ENCODE measurements at places on chromosomes 3 and 15.

DNA sequence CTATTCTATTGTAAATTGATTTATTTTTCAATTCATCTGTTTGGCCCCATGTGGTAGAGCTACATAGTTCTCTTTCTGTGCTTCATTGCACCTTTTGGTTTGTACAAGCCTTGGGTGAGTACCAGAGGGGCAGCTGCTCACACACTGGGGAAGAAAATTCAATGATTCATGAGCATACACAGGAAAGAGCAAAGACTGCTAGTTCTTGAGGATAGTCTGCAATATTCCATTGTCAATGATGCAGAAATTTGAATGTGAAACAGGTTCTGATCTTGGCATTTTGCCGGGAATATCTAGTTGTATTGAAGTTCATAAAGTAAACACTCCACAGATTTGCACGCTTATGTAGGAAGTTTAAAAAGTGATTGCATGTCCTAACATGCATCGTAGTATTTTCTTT lies 304.6 kb downstream of the NAALADL2 start:
- no peak for DNase-seq

- no peak for DNase-seq
Measured at GRCh38 chr3:76011121-76011520, 225.8 kb upstream of the ZNF717 start.

GRCh38 chr3:74009961-74010844 lies 385.5 kb upstream of the PDZRN3 start:
- DNase-seq, result no peak

- no peak for DNase-seq
Measured at GRCh38 chr15:34837246-34838016, 42.1 kb upstream of the ACTC1 start.

GRCh38 chr3:160130950-160131349 lies 94.3 kb upstream of the C3orf80 start:
- no peak for DNase-seq

GRCh38 chr3:54917174-54917573 lies 10.7 kb downstream of the LRTM1 start:
- no peak for DNase-seq

DNA sequence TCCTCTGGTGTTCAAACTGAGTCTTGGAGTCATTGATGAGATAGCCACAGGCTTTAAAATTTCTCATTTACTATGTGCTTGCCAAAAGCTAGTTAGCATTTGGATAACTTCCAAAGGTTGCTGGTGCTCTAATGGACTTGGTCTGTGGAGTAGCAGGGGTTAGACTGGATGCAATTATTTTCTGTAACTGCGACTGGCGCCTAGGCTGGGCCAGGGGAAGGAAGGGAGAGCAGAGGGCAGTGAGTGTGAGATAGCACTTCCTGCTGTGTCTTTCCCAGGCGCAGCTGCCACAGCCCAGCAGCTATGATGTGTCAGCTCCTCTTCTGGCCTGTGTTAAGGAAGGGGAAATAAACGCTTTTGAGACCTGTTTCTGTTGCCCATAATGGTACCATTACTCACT lies 98.6 kb downstream of the MYRIP start:
- no peak for DNase-seq

DNA sequence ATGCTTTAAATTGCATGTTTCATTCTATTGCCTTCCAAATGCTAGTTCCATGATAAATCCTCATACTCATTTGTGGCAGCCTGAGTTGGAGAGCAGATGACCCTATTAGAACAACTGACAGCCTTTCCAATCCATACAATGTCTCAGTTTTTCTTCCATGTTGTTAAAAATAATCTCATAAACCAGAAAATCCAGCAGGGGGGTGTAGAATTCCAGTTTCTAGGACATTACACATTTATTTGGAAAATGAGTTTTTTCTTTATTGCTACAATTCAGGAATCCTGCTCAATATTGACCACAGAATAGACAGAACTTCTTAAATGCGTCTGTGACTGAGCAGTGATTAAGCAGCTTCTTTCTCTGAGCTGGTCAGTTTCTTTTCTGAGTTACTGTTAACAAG lies 174.2 kb upstream of the ATP10A start:
- DNase-seq, result no peak

- peak; percentile 28 for DNase-seq
Measured at GRCh38 chr15:82952158-82953081, at the start of gene HOMER2. TSS of gene HOMER2 (minus strand) at chr15:82952720. CDS start at chr15:82952535, 185 bp downstream.

DNA sequence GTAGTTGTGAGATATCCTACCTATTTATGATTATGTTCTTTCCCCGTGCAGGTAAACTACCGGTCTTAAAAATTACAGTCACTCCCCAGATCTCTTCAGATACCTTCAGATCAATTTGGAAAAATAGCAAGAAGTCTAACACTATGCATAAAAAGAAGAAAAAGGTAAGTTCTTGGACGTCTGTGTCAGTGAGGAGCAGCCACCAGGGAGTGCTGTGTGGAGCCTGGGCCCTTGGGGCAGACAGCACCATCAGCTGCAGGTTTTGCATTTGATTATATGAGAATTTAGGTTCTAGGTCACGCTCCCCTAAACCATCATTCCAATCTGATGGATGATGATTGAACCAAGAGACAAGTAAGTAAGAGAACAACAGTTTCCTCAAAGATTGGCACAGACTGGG lies 8.9 kb upstream of the RNF7 start:
- no peak for DNase-seq

GRCh38 chr3:23071296-23071695 lies 131.8 kb upstream of the UBE2E2 start:
- no peak for DNase-seq

GRCh38 chr15:41886741-41887140 lies 7.1 kb downstream of the SPTBN5 start:
- DNase-seq, result no peak

- DNase-seq, result peak; percentile 23
Measured at GRCh38 chr15:92097474-92098178, 244.1 kb downstream of the SLCO3A1 start.

DNA sequence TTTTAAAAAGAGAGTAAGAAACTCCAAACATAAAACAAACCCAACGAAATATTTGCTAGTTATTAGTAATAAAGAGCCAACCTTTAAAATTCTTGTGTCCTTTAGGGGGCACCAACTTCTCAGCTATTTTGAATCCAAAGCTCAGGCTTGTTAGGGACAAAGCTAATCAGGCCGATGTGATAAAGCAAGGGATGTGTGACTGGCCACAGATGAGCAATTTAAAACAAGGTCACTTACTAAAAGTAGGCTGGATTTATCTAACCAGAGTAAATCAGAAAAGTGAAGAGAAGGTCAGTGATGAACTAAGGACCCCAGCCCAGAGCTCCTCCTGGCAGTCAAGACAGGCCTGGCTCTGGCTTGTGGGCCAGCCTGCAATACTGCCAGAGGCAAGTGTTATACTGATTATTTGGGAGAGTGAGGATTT lies 108.5 kb downstream of the CYP19A1 start:
- DNase-seq, result peak; percentile 21

- DNase-seq, result no peak
Measured at GRCh38 chr3:16693820-16694219, 88.6 kb upstream of the DAZL start.

DNA sequence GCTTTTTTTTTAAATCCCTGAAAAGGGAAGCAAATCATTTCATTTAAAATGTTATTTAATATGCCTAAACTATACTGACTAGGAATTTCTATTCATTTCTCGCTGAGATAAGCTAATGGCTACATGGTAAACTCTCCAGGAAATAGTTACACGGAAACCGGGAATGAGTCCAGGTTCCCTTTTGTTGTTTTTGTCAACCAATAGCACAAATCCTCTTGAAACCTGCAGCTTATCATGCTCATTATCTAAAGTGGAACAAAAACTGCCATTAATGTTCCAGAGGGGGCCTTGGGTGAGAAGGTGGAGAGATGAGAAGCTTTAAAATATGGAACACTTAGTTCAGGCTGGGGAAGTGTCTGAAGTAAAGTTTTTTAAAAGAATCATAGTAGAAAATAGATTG lies 113.5 kb upstream of the ALCAM start:
- peak; percentile 49 for DNase-seq

DNA sequence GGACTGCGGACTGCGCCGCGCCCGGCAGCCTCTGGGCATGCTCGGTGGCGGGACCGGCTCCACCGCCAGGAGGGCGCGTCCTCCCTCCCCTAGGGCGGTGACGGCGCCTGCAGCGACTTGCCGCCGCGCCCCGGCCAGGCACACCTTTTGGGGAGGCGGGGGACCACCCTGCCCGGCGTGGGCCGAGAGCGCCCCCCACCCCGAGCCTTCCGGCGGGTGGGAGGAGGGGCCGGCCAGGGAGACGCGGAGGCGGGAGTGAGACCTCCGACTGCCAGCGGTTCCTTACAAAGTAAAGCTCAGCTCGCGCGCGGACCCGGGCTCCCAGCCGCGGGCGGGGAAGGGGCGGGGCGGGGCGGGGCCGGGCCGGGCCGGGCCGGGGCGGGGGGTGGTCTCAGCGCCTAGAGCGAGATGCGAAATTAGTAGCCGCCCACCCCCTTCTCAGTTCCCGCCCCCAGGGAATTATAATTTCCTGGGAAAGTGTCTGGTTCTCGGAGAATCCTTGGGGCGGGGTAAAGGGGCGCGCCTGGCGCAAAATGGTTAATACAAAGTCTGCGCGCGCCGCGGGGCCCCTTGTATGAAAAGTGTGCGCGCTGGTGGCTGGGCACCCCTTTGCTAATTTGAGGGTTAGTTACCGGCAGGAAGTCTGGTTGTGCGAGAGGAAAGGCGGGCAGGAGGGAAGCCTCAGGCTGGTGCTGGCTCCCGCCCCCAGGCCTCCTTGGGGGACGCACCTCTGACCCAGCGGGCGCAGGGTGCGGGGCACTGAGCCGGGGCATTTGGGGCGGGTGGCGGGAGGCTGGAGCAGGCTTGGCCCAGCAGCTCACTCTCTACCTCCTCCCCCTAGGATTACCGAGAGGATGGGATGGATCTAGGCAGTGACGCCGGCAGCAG lies 224.8 kb upstream of the IL12A start:
- DNase-seq, result peak; percentile 82

- DNase-seq, result no peak
Measured at GRCh38 chr3:48233542-48233941, 7.4 kb upstream of the ZNF589 start.

- DNase-seq, result no peak
Measured at GRCh38 chr3:197253238-197253947, 45.0 kb downstream of the DLG1 start.

GRCh38 chr15:77717333-77717990 lies 84.8 kb upstream of the LINGO1 start:
- DNase-seq, result no peak

DNA sequence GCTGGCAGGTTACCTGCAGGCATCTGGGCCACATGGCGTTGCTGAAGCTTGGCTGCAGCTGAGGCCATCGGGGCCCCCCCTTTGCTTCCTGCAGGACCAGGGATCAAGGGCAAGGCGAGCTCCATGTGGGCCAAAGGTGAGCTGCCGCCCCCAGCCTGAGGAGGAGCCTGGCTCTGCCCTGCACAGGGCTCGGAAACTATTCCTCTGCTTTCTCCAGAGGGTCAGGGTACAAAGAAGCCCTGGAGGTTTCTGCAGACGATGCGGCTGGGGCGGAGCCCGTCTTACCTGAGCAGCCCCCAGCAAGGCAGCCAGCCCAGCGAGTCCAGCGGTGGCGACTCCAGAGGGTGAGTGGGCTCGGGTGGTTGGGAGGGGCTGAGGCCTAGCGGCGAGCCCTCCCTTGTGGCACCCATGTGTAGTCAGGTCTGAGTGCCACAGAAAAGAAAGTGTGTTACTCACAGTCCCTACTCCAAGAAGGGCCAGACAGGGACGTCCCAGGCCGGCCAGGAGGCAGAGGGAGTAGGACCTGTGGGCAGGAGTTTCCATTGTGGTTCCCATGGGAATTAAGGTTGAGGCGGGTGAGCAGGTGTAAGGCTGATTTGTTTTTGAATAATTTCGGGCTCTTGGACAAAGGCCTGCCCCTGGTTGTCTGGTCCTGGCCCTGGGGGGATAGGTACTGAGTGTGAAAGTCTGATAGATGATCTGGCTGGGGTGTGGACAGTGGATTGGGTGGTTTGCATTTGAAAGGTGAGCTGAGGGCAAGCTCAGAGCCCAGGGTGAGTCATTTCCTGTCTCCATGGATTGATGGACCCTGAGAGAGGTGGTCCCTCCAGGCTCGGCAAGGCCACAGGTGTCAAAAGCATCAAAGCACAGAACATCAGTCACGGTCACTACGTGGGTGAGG lies 25.4 kb downstream of the CFAP100 start:
- DNase-seq, result no peak

DNA sequence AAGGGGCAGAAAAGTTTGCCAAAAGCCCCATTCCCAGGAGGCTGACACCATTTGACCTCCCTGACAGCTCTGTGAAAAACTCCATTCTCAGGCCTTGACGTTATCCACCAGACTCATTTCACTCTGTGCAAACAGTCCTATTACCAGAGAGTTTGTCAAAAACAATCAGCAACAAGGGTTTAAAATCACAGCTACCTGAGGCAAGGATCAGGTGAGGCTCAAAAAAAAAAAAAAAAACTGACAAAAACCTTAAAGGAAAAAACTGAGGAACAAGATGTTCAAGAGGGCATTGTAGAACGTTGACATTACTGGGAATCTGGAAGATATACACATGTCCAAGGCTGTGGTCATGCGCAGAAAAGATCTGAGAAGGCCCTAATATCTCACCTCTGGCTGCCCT lies 11.4 kb downstream of the AVEN start:
- DNase-seq, result no peak

GRCh38 chr3:48407542-48408099 lies 22.3 kb downstream of the PLXNB1 start:
- DNase-seq, result no peak

- DNase-seq, result no peak
Measured at GRCh38 chr3:37961622-37962431, 28.8 kb upstream of the VILL start.

- DNase-seq, result no peak
Measured at GRCh38 chr15:57134851-57135250, 216.4 kb downstream of the TCF12 start.

DNA sequence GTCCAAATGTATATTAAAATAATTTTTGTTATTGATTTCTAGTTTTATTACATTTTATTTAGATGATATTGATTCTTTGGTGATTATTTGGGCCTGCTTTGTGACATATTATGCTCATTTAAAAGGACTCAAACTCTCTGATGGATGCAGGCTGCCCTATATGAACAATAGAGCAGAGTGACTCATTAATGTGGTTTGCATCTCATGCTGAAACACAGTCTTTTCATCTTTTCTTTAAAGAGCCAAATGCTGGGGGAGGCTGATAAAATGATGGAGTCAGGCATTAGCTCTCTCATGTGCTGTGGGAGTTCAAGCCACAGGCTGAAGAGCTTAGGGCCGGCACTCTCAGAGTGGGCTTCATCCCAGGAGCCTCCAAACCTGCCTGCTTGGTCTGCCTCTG lies 7.2 kb downstream of the PLA1A start:
- DNase-seq, result no peak

- no peak for DNase-seq
Measured at GRCh38 chr15:24823473-24823872, 131.3 kb upstream of the SNRPN start.

- DNase-seq, result no peak
Measured at GRCh38 chr3:128415200-128415772, 51.4 kb downstream of the DNAJB8 start.

GRCh38 chr3:58623478-58623877 lies 43.1 kb downstream of the FAM3D start:
- no peak for DNase-seq
